Activated naive CD4-positive, alpha-beta T cell treated with anti-CD3 and anti-CD28 coated beads for 36 hours (primary cell): ENCODE measurements at places on chromosomes 6 and 20. TPM values are rescaled to one million over a fixed set of nuclear protein-coding genes. Genes with fewer than 3 reads are reported as not detected.
A peak's percentile ranks its signal among the peaks of the same experiment; 100 is the strongest.

Gene PROKR2
- total RNA-seq = not detected

Gene BNIP5
- total RNA-seq = not detected

Gene KIF25
- total RNA-seq = not detected

Gene ZNF343
- 5.7 TPM for total RNA-seq

Gene CD24
- total RNA-seq = 0.30 TPM

Gene TNFAIP3
- 294 TPM for total RNA-seq

Gene VSTM2L
- total RNA-seq = not detected

Gene MAFB
- total RNA-seq = not detected

Gene EYS
- total RNA-seq = not detected

Gene ESF1
- total RNA-seq = 14.5 TPM

DNA sequence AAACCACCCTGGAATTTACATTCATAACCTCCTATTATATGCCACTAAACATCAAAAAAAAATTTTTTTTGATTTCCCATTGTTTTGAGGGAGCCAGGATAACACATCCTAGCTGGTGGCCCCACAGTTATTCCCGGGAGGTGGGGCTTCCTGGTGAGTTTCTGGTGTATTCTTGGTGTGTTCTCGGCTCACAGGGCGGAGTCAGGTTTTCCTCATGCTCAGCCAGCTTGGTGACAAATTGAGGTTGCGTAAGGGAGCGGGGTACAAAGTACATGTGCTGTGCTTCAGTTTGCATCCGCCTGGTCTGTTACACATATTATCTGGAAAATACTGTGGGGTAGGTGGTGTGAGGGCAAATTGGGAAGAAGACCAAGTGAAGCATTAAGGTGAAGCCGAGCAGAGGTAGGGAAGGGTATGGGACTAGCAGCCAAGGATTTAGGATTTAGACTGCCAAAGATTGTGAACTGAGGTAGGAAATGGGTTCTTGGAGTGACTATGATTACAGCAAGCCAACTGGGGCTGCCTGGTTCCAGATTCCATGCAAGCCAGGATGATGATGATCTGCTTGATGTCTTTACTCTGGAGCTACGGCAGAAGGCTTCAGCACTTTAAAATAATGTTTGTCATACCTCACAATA lies 46.2 kb upstream of the EEF1A1 start:
- no peaks in the 10 kb centered on the region for H3K36me3 ChIP-seq
- H3K27me3 ChIP-seq = no peaks in the 10 kb centered on the region
- DNase-seq = no peak
- no peak overlapping the region for H3K27ac ChIP-seq
- peaks cover 7% of the 10 kb centered on the region for H3K4me1 ChIP-seq

- no peaks in the 10 kb centered on the region for H3K36me3 ChIP-seq
- no peaks in the 10 kb centered on the region for H3K27me3 ChIP-seq
- H3K4me3 ChIP-seq = no peak overlapping the region
- no peak overlapping the region for H3K27ac ChIP-seq
These were observed 472.3 kb upstream of the CITED2 start for GRCh38 chr6:139846538-139847456.

GRCh38 chr6:56962441-56962840 lies 7.5 kb downstream of the BEND6 start:
- no peak for DNase-seq
- H3K4me1 ChIP-seq = no peaks in the 10 kb centered on the region
- no peaks in the 10 kb centered on the region for H3K36me3 ChIP-seq
- no peak overlapping the region for H3K4me3 ChIP-seq
- no peak overlapping the region for H3K27ac ChIP-seq

DNA sequence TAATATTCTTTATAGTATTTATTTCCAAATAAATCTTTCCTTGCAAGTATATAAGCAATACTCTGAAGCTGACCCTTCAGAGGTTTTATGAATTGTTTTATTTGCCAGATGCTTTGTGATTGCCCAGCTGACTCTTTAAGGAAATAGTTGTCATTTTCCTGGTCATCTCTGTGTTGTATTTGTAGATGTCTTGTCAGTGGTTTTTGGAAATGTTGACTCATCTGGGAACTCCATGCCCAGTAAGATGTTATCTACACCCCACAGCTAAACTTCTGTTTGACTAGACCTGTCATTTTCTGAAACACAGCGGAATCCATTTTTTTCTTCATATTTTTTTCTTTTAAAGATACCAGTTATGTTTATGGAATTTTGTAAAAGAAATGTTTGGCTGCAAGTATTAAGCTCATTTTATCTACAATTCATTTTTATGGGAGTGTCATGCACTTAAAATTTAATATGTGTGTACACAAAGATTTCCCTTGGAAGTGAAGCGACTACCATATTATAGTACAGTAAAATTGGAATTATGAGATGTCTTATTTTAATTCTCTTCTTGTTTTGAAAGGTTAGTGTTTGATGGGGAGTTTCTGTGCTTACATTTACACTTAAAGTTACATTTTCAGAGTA lies 491.0 kb downstream of the NKAIN2 start:
- no peak overlapping the region for H3K27ac ChIP-seq
- no peaks in the 10 kb centered on the region for H3K4me1 ChIP-seq

DNA sequence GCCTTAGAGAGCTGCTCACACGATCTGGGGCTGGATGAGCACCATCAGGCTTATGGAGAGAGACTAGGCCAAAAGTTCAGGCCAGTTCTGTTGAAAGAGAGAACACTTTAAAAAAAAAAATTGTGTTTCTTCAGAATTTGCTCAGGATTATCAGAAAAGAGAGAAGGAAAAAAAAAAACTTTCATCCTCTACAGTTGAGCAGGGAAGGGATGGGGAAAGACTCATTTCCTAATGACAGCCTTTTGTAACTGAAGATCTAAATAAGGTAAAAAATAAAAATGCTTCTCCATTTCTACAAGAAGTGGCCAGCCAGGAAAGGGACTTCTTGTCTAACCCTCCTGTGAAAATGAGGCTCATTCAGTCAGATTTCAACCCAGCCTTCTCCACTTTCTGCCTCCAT lies 134.8 kb downstream of the LY86 start:
- no peak overlapping the region for H3K27ac ChIP-seq
- DNase-seq = no peak
- H3K27me3 ChIP-seq = no peaks in the 10 kb centered on the region
- H3K4me1 ChIP-seq = peaks cover 6% of the 10 kb centered on the region
- no peaks in the 10 kb centered on the region for H3K36me3 ChIP-seq

DNA sequence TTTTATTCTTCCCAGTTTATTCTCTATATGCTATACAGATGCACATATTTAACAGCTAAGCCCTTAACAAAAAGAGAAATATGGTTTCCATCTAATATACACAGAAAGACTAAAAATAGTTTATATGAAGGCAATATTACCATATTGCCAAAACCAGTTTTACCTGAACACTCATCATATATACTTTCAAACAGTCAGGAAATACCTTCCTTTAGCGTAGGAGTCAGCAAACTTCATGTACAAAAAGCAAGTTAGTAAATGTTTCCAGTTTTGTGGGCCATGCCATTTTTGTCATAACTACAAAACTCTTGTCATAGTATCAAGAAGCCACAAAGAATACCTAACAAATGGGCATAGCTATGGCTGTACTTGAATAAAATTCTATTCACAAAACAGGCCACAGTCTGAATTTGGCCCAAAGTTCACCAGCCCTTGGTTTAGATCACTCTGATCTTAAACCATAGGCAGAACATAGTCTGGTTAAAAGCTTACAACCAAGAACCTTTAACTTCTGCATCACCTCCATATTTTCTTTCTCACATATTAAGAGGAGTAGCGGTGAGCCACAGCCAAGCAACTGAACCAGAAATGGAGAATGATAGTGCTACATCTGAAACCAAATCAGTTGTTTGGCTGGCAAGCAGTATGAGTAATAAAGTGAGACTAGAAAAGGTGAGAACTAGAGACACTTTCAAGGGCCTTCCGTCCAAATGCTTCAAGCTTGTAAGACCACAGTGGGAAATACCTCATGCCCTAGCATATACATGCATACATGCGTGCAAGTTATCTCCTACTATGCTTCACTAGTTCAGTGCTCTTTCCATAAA lies 116.6 kb downstream of the PTPRK start:
- no peak overlapping the region for H3K27ac ChIP-seq
- no peaks in the 10 kb centered on the region for H3K36me3 ChIP-seq
- DNase-seq = no peak
- no peak overlapping the region for H3K4me3 ChIP-seq
- H3K27me3 ChIP-seq = no peaks in the 10 kb centered on the region

DNA sequence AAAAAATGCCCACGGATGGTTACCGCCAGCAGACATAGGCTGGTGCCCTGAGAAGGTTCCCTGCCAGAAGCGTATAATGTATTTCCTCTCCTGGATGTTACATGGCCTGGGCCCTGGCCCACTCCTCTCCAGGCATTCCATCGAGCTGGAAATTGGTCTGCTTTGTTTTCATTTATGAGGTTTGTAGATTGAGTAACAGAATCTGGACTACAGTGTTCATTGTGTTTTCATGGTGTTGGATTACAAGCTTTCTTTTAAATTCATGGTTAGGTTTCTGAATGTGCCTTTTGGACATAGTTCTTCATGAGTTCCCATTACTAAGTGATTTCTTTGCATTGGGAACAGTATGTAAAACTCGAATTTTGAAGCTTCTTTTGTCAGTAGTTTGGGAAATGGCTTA lies 6.4 kb downstream of the TIAM2 start:
- H3K27me3 ChIP-seq = peaks cover 22% of the 10 kb centered on the region
- no peak overlapping the region for H3K4me3 ChIP-seq
- no peak overlapping the region for H3K27ac ChIP-seq

GRCh38 chr20:63033794-63034709 lies 27.3 kb upstream of the BHLHE23 start:
- H3K36me3 ChIP-seq = no peaks in the 10 kb centered on the region
- no peak overlapping the region for H3K27ac ChIP-seq
- H3K4me3 ChIP-seq = no peak overlapping the region
- H3K27me3 ChIP-seq = peaks cover 12% of the 10 kb centered on the region
- H3K4me1 ChIP-seq = peaks cover 18% of the 10 kb centered on the region

- H3K4me3 ChIP-seq = peak overlapping the region; percentile 71
- H3K4me1 ChIP-seq = peaks cover 45% of the 10 kb centered on the region
- H3K27ac ChIP-seq = peak overlapping the region; percentile 72
- H3K36me3 ChIP-seq = no peaks in the 10 kb centered on the region
- H3K27me3 ChIP-seq = no peaks in the 10 kb centered on the region
These were observed 497 bp downstream of the ACSS1 start for GRCh38 chr20:25057234-25058050.

DNA sequence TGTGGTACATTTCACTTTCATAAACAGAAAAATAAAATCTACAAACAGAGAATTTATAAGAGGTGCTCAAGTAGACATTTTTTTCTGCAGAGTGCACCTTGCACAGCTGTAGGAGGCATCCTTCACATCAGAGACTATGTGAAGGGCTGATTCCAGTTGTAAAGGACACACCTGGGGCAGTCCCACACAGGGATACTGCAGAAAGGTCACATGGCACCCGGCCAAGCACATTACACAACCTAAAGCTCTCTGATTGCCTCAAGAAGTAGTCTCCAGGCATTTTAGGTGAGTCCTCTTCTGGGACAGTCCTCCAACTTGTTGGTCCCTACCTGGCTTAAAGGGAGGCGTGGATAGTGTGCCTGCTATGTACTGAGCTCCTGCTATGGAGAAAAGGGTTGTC lies 502.9 kb upstream of the NOX3 start:
- H3K36me3 ChIP-seq = no peaks in the 10 kb centered on the region
- no peaks in the 10 kb centered on the region for H3K27me3 ChIP-seq
- no peaks in the 10 kb centered on the region for H3K4me1 ChIP-seq
- H3K27ac ChIP-seq = no peak overlapping the region

DNA sequence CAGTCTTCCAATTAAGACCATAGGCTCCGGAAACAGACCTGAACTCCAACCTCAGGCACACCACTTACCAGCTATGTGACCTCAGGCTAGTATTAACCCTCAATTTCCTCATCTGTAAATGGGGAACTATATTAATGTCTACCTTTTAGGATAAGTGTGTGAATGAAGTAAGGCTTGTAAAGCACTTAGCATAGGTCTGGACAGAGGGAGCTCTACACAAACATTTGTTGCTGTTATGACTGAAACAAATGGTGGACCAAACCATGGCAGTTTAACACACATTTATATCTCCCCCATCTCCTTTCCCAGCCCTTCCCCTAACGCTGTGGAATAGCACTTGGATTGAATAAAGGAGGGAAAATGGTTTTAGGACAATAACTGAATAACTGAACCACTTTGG lies 48.7 kb downstream of the TSHZ2 start:
- H3K36me3 ChIP-seq = peaks cover 40% of the 10 kb centered on the region
- peaks cover 87% of the 10 kb centered on the region for H3K4me1 ChIP-seq
- no peak overlapping the region for H3K4me3 ChIP-seq
- no peak for DNase-seq

DNA sequence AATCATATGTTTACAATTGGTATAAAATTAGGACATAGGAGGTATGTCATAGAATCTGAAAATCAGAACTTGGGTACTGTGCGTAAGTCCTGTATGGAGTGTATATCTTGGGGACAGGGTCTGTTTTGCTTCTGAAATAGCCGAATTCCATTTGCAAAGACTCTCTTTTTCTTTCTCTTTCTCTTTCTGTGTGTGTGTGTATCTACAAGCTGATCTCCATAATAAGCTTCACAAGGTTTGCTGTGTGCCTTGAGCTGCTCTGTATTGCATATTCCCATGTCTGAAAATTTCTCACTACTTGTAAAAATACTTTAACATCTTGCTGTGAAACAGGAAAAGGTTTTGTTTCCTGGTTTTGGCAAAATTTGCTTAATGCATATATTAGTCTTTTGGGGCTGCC lies 29.5 kb downstream of the STX11 start:
- H3K27ac ChIP-seq = no peak overlapping the region
- H3K4me1 ChIP-seq = peaks cover 55% of the 10 kb centered on the region
- DNase-seq = no peak
- no peaks in the 10 kb centered on the region for H3K27me3 ChIP-seq
- peaks cover 24% of the 10 kb centered on the region for H3K36me3 ChIP-seq
- no peak overlapping the region for H3K4me3 ChIP-seq

DNA sequence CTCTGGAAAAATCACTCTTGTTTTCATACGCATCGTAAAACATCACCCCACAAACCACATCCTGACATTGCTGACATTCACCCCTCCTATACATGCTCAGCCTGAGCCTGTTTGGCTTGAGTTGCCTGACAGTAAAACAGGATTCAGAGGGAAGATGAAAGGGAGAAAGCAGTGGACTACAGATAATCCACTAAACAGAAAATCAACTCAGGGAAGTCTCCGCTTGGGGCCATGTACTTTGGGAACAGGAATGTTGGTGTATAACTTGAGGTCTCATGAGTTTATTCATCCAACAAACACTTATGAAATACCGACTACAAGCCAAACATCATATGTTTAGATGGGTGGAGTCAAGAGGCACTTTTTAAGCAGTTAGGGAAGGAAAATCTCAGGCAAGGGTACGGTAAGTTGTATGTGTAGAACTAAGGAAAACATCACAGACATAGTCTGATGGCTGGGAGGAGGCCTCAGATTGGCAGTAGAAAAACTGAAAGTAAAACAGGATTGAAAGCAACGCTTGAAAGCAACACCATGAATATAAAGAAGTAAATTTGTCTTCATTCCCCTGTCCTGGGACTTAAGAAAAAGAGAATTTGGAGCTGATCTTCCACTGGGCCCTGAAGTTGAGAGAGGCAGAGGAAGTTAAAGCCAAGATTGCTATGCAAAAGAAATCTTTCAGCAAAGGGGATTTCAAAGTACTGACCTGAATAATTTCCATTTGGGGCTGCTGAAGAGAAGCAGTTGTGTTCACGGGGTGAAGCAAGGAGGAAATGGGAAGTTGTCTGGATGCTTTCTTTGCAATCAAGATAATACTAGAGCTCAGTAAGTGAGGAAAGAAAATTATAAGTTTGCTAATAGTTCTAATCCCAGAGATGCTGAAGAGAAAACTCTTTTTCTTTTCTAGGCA lies 28.8 kb downstream of the PDE7B start:
- DNase-seq = peak; percentile 75
- no peaks in the 10 kb centered on the region for H3K36me3 ChIP-seq
- no peaks in the 10 kb centered on the region for H3K27me3 ChIP-seq
